Brain pericyte (primary cell): ENCODE measurements at places on chromosomes 1 and 21.

- no peak for DNase-seq
Measured at GRCh38 chr1:115555446-115555845, 86.3 kb upstream of the VANGL1 start.

GRCh38 chr1:234602334-234603220 is 7.4 kb downstream of the IRF2BP2 start:
- DNase-seq, result no peak

GRCh38 chr1:237748171-237748960 is 142.4 kb downstream of the ZP4 start:
- no peak for DNase-seq

DNA sequence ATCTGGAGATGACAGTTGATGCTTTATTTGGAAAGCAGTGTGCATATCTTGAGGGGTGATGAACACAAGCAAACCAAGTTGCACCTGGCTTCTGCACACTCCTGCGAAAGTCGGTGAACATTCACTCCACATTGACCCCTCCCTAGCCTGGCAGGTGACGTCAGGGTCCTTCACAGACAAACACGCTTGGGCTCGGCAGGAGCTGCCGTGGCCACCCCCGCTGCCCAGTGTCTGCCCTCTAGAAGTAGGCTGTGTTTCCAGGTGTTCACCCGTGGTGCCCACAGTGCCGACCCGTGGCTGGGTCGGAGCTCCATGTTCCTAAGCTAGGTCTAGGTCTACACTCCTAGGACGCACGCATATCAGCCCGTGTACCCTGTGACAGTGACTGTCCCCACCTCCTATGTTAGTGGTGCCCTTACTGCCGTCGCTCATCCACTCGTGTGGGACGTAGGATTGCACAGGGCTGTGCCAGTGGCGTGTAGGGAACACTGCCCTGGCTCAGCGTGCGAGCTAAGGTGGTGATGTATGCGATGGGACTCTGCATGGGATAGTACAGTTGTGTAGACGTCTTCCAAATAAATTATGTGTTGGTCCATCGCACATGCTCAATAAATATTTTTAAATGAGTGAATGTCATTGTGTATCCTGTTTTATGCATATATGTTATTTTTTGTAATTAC is 29.0 kb downstream of the PRMT2 start:
- DNase-seq, result no peak

- no peak for DNase-seq
Measured at GRCh38 chr1:234572966-234573365, 37.0 kb downstream of the IRF2BP2 start.

DNA sequence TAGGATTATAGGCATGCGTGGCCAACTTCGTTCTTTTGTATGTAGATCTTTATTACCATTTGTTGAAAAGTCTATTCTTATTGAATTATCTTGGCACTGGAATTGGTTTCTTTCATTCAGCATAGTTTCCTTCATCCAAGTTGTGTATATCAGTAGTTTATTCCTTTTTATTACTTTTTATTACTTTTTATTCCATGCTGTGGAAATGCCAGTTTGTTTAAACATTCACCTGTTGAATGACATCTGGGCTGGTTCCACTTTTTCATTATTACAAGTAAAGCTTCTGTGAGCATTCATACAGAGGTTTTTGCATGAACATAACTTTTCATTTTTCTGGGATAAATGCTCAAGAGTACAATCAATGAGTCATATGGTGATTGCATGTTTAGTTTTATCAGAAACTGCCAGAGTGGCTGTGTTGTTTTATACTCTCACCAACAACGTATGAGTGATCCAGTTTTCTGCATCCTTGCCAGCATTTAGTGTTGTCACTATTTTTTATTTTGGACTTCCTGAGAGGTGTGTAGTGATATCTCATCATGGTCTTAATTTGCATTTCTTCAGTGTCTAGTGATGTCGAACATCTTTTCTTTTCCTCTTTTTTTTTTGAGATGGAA is 28.6 kb downstream of the PTPRU start:
- DNase-seq, result no peak

DNA sequence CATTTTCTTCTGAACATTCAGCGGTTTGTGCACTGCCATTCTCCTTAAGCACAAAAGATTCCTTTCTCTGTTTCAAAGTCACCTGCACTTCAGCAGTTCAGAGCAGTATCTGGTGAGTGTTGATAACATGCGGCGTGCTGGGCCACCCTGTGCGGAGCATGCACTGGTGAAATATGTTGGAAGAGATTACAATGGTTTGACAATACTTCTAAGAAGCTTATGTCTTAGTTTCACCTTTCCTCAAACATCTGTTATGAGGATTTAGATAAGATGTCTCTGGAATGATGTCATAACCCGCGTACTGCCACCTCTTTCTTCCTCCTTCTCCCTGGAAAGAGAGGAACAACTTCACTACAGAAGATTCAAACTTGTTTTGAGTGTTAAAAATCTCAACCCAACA is 650.3 kb downstream of the AJAP1 start:
- DNase-seq, result no peak

- no peak for DNase-seq
Measured at GRCh38 chr1:27596261-27596660, 7.7 kb downstream of the AHDC1 start.

DNA sequence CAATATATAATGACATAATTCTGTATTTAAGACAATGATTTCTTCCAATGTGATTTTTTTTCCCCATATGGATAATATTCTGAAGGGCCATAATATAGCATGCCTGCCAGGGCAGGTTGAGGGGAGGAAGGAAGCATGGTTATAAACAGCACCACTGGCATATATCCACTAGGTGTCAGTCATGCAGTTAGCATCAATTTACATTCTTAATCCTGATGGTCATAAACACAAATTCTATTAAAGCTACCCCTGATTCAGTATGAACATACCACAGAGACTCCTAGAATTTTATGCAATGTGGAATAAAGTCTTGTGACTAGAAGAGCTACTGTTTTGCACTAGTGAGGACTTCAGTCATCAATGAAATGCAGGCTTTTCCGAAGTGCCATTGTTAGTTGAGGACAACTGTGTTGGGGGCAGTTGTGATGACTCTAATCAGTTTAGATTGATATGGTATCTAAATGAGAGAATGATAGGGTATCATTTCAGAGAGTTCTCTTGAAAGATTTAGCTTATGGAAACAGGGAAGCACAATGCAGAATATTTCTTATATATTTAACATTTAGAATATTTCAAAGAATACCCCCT is 342.7 kb upstream of the NR5A2 start:
- DNase-seq, result peak; percentile 22

DNA sequence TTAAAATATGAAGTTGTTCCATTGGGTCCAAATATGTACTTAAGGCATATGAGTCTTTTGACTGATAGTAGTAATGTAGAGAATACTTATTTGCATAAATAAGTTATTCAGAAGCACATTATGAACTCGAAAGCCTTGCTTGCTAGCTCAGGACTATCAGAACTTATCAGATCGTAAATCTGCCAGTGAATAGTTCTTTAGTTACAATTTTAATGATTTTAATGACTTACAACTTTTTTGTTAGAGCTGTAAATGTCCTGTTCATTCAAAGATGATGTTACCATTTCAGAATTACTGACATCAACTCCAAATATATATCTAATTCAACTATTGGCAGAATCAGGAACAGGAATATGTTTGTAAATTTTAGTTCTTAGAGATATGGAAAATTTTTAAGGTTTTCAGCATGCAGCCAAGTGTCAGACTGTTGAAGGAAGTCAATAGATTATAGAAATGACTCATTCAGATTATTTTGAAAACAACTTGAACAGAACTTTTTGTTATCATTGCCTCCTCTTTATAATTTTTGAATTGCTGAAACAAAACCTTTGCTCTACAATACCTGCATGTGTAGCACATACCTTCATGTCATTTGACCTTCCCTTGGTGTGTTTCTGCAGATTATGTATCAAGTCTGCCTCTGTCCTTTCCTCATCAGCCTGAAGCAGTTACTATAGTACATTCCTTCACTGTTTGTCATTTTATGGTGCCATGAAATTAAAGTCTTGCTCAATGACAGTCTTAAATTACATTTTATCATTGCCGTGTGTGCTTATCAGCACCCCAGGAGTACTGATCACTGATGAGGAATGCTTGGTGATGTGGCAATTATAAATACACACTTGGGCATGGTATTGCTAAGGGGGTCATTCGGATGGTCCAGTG is 44.9 kb downstream of the LRRC8D start:
- DNase-seq, result no peak

GRCh38 chr1:15739745-15740144 is 2.6 kb upstream of the TMEM82 start:
- DNase-seq, result no peak

DNA sequence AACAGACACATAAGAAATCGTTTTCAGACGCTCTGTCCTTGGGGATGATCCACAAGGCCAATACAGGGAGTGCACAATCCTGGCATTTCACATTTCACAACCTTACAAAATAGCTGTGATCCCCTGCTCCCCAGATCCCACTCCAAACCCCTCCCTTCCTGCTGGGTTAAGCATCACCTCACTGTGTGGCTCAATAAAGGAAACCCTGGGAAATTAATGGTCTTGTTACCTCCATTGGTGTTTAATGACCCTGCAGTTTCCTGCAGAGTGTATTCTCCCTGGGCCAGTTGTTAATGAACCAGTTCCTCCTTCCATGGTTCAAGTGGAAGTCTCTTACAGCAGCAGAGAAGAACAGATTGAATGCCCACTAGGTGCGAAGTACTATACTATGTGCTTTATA is 334.7 kb downstream of the OMA1 start:
- no peak for DNase-seq

DNA sequence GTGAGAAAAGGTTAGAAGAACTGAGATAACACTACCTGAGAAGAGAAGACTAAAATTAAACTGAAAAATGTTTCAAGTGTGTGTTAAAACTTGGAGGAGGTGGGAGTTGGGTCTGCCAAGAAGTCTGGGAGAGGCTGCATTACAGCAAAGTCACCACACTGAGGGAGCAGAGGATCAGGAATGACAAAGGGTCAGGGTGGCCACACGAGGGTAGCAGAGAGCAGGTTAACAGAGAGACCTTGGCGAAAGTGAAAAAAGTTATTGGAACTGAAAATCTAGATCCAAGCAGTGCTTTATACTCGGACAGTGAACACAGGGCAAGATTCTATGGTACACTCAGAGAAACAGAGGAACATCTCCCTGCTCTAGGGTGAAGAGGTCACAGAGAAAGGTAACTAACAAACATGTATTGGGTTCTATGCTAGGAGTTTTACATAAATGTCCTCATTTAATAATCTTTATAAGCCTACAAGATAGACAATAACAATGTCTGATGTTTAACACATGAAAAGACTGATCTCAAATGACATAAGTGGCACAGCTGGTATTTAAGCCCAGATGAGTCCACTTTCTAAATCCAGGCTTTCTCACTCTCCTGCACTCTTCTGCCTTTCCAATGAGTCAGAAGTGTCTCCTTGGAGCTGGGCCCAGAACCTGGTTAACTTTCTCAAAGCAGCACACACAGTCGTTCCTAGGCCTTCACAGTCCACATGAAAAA is 10.3 kb upstream of the CADM3 start:
- peak; percentile 20 for DNase-seq

GRCh38 chr1:228313536-228314277 is 92.9 kb downstream of the TRIM11 start:
- no peak for DNase-seq

- no peak for DNase-seq
Measured at GRCh38 chr1:198619375-198620140, 19.3 kb upstream of the PTPRC start.

DNA sequence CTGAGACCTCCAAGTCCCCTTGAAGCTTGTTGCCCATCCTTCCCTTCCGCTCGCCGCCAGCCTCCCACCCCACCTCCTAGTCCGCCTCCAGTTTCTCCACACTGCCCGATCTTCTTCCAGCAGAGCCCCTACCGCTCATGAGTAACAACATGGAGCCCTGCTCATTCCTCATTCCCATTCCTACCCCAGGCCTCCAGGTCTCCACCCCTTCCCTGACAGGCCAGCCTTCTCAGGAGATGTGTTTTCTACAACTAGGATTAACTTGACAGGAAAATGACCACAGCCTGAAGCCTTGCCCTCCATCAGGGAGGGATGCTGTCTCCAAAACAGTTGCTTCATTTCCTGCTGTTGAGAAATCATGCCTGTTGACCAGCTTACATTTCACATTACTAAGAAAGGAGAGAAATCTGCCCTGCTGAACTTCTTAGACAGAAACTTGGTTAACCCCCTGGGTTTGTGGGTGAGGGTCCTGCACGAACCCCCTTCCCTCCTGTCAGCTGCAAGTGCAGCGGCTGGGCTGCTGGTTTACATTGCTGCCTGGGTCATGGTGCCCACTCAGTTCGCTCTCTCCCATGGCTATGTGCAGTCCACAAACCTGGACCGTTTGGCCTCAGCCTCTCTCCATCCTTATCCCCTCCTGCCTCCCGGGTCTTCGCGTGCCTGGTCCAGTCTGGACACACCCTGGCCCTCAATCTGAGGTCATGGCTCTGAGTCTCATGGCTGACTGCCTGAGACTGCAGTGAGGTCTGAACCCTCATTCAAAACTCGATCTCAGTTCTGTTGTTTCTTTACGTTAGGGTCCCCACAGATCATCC is 16.1 kb upstream of the CHI3L1 start:
- DNase-seq, result no peak

- DNase-seq, result no peak
Measured at GRCh38 chr1:6347641-6348487, 45.7 kb downstream of the ACOT7 start.

- no peak for DNase-seq
Measured at GRCh38 chr1:154865442-154866256, 4.4 kb downstream of the KCNN3 start.

GRCh38 chr1:180165509-180166435 is 11.1 kb downstream of the QSOX1 start:
- DNase-seq, result no peak

DNA sequence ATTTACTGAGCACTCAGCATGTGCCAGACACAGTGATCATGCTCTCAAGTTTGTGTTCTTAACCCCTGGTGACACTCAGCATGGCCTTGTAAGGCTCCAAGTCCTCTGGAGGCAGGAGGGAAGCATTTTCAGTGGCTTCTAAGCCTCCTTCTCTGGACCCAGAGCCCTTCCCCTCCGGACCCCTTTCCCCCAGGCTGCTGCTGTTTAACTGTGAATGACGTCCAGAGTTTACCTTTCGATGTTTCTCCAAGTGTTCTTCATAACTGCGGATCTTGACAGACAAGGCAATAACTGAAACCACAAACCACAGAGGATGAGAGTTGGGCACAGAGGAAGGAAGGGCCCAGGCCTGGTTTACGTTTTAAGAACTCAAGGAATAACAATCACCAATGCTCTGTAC is 6.5 kb downstream of the MRPS15 start:
- DNase-seq, result peak; percentile 90

- no peak for DNase-seq
Measured at GRCh38 chr1:107963601-107964335, 1.2 kb downstream of the VAV3 start.

- no peak for DNase-seq
Measured at GRCh38 chr1:76106719-76107235, 32.2 kb downstream of the ST6GALNAC3 start.

DNA sequence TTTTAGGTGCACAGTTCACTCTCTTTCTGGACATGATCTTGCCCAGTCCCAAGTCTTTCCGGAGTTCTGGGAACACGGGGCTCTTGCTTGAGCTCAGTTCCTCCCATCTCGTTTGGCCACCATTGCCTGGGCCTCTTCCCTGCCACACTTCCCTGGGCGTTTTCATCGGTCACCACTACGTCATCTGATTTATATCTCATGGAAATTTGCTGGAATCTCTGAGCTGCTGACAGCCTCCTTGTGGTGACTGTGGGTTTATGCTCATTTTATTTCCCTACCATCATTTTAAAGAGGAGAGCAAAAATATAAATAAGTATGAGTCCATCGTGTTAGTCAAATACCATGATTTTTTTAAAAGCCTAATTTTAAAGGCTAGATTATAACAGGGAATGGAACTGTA is 449.1 kb upstream of the KAZN start:
- no peak for DNase-seq
